ENCODE measurements at places on chromosomes 3 and 15.

DNA sequence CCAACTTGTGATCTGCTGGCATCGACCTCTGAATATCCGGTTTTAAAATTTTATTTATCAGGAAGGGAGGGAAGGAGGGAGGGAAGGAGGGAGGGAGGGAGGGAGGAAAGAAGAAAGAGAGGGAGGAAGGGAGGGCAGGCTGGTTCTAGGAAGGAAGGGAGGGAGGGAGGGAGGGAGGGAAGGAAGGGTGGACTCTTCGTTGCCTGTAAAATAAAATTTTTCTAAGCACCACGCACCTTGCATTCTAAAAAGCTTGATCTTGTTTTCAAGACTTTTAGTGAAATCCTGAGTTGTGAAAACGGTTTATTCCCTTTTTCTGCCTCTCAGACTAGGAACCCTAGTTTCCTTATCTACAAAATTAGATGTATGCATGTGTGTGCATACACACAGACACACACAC, 101.7 kb upstream of the RAP2B start:
- no peak for DNase-seq

DNA sequence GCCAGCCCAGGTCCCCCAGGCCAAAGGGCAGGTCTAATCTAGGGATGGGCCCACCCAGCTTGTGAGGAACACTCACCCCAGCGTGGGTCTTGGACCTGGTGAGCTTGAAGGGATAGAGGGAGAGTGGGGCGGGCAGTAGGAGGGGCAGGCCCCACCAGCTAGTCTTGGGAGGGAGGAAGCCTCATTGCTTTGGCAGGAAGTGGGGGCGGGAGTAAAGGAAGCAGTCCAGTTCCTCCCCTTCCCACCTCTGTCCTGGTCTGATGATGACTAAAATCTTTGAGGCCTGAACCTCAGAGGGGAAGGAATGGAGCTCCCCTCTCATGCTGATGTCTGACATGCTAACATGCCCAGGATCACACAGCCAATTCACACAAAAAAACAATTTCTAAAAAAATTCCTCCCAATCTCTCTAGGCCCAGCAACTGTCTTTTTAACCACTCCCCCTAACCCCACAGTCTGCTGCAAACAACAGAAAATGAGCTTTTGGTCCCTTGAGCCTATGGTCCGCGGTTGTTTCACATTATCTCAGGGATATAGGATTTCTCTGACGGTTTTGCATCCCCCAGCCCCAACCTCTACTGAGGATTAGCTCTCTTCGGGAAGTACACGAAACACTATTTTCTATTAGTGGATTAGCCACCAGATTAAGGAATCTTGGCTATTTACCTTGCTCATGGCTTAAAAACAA, 30.7 kb upstream of the DUSP7 start:
- DNase-seq: no peak

GRCh38 chr3:138394686-138395085, 39.7 kb upstream of the ESYT3 start:
- no peak for DNase-seq

DNA sequence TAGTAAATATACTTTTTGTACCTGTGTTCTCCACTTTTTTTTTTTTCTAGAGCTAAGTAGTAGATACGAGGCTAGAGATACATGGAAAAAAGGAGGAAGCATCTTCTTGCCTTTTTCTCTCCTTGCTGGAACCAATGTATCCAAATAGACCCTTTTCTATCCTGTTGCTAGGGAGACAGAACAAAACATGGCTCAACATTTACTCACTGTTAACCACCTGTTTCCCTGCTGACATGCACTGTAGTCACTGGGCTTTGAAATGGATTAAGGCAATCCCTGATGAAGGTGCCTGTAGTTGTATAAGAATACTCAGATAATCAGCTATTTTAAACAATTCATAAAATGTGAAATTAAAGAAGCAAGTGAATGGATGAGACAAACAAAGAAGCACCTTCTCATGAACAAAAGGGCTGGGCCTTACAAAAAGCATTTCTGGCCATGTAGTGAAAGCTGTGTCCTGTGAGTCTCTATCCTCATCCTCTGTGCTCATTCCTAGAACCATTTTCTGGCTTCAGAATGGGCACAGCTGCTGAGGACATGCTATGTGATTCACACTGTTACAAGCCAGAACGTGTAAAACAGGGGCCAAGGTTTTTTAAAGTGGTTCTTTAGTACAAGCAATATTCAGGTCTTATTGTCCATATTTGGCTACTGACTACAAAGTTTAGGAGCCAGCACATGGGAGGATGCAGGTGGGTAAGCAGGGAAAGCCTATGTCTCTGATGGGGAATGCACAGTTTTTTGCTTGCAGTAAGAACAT, 100.4 kb upstream of the NDN start:
- DNase-seq: no peak

GRCh38 chr3:134794950-134795745, at the start of gene EPHB1:
EPHB1 (plus strand) TSS chr3:134795260.
- no peak for DNase-seq

DNA sequence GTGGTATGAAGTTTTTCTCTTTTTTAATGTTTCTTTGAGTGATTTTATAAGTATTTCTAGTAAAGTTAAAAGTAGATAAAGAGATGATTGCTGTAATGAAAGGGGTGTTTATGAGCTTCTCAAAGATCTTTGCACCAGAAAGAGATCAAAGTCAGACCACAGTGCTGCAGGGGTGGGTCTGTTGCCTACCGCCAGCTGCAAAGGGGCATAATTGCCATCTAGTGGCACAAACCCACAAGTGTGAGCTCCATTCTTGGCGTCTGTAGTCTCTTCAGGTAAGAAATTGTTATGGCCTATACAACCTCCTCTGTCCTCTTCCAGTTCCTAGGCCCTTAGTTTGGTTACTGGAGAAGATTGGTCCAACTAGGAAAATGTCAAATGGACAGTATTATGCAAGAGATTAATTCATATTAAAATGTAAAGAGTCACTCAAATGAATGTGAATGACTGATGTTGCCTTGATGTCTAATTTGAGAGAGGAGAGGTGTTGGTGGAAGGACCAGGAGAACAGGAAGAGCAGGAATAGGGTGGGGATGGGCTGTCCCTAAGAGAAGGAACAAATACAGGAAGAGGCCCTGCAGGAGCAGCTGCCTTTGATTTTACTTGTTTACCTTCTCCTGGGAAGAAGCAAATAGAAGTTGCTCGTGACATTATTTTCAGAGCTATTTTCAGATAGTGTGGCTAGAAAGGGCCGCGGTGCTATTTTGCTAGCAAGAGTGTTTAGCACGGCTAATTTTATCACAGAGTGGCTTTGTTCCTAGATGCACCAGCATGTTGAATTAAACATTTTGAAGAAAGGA, 53.0 kb upstream of the GSK3B start:
- DNase-seq: no peak

DNA sequence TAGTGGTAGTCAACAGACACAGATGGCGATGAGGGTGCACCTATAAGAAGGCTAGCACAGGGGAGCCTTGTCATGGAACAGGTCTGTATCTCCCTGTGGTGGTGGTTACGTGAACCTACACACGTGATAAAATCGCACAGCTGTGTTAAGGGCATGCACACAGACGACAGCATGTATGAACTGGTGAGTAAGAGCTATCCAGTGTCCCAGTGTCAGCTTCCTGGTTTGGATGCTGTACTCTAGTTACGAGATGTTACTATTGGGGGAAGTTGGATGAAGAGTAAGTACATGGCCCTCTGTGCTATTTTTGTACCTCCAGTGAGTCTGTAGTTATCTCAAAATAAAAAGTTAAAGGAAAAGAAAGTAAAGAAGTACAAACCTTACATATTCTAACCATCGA, 38.2 kb downstream of the MTMR10 start:
- DNase-seq: no peak

DNA sequence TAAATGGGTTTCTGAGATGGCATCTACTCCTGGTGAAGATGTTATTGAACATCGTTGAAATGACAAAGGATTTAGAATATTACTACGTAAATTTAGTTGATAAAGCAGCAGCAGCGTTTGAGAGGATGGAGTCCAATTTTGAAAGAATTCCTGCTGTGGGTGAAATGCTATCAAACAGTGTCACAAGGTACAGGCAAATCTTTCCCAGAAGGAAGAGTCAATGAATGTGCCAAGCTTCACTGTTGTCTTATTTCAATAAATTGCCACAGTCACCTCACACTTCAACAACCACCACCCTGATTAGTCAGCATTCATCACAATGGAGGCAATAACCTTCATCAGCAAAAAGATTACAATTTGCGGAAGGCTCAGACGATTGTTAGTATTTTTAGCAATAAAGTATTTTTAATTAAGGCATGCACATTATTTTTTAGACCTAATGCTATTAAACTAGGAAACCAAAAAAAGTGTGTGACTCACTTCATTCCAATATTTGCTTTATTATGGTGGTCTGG, 142.8 kb downstream of the UNC13C start:
- no peak for DNase-seq

DNA sequence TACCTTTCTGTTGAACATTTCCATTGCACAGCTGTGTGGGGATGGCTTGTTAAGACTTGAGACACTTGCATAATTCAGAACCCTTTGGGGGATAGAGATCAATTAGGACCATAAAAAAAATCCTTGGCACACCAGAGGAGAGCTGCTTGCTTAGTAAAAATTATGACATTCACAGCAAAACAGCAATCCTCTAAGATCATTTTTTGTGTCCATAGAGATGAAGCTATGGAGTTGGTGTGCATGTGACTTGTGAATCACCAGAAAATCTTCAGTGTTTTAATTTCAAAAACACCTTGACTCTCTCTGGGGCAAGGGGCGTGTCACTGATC, 7.7 kb downstream of the COL8A1 start:
- DNase-seq: no peak

DNA sequence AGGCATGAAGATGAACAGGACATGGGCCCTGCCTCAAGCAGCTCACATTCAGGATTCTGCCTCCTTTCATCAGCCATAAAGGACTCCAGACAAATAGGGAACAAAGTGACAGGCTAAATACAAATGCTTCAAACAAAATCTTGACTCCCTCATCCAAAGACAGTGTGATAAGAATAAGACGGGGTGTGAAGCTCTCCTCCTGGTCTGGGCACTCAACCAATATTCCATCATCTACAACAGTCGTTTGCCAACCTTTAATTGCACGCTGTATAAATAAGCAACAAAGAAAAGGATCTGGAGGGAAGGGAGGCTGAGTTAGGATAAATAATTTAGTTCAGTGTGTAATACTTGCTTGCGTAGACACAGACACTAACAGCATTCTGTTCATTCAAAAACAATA, 5.4 kb downstream of the CCDC54 start:
- no peak for DNase-seq

DNA sequence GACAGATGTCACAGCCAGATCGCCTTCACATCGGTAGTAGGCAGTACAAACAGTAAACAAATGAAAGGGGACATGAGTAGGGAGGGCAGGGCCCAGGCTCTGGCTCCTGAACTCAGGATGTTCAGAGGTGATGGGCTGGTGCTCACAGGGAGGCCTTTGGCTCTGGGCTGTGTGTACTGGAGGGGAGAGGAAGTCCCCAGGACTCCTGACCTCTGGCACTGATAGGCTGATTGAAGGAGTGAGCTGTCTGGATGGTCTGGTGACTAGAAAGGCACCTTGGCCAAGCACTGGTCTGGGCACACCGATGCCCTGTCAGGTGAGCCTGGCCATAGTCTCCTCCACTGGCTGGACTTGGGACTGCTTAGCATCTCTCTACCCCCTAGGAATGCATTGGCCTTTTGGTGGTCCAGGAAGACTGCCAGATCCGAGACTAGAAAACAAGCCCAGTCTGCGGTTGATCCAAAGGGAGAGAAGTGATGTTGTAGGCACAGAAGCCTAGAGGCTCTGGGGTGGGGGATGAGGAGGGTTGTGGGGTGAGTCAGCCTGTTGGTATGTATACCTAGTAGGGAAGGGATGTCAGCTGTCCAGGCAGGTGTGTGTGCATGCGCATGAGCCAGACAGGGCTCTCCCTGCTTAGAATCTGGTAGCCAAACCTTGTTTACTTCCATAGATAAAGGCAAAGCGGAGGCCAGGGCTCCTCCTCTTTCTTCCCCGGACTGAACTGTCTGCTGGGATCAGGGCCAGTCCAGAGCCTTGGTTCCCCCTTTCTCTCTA, 1.9 kb downstream of the SPINT1 start:
- DNase-seq: no peak

GRCh38 chr3:99532246-99532645, 106.1 kb upstream of the COL8A1 start:
- no peak for DNase-seq

DNA sequence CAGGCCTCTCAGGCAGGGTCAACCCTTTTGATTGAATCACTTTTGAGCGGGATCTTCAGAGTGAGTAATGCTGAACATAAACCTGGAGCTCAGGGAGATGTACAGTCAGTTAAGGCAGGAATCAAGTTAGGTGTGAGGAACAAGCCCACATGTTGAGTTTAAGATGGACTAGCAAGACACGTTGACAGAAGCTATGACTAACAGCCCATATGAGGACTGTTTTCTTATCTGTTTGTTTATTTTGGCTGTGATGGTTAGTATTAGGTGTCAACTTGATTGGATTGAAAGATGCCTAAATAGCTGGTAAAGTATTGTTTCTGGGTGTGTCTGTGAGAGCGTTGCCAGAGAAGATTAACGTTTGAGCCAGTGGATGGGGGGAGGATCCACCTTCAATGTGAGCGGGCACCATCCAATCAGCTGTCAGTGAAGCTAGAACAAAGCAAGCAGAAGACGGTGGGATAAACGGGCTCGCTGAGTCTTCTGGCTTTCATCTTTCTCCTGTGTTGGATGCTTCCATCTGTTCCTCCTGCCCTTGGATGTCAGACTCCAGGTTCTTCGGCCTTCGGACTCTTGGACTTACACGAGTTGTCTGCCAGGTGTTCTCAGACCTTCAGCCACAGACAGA, 232.3 kb upstream of the STAC start:
- no peak for DNase-seq

- no peak for DNase-seq
Measured at GRCh38 chr3:56453011-56453410, 15.3 kb downstream of the ERC2 start.

- DNase-seq: no peak
Measured at GRCh38 chr15:100020189-100020588, 287.0 kb upstream of the LYSMD4 start.

GRCh38 chr15:81296673-81297072, 27.3 kb downstream of the STARD5 start:
- DNase-seq: peak; percentile 42

DNA sequence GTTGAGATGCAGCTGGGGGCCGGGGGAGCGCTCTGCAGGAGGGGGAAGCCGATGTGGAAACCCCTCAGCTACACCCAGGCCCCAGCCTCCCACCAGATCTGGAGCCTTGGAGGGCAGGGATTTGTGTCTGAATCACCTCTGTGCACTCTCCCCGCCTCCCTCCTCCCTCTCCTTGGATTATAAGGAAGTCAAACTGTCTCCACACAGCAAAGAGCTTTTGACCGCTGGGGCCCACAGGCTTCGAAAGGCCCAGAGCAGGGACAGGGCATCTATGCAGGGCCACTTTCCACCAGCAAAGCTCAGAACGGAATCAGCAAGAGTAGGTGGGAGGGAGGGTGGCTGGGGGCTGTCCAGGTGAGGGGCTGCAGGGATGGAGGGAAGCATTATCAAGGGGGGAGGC, 68.9 kb downstream of the IQSEC1 start:
- no peak for DNase-seq
